ENCODE measurements at places on chromosomes 3 and 15.

DNA sequence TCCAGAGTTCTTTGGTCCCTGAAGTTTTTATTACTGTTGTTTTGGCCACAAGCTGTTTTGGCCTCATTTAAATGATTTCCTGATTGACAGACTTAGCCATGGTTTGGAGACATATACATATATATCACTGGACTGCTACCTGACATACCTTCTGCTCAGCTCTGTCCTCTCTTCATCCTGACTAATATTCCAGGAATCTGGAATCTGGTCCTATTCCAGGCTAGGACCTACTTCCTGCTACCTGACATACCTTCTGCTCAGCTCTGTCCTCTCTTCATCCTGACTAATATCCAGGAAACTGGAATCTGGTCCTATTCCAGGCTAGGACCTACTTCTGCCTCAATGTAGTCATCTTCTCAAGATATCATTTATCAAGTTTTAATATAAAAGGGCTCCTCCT is 724.4 kb upstream of the ROBO1 start:
- DNase-seq = no peak

DNA sequence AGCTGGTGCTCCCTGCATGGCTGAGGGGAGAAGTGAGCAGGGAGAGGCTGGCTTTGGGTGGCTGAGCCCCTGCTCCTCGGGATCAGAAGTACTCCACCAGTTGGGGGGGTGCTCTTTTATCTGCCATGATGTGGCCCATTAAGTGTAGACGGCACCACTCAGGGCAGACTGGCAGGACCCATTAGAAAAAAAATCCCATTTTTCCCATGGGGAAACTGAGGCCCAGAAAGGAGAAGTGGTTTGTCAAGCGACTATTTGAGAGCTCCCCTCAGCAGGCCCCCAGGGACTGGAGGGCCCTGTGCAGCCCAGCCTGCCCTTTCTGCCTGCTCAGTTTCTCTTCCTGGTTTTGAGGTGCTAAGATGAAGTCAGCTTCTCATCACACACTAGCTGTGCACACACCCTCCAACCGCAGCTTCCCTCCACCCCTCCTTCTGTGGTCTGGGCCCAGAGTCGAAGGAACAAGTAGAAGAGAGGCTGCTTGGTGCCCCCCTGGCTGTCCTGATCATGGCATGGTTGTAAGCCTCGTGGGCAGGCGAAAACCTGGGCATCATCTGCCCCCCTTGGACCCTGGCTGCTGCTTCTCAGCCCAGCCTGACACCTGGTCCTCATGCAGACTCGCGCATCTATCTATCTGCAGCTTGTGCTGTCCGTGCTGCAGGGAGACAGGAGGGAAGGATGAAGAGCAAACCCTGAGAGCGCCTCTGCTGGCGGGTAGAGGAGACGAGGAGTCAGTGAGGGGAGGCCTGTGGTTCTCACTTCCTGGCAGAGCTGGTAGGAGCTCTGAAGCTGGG is 5.6 kb downstream of the CSK start:
- DNase-seq = peak; percentile 96

DNA sequence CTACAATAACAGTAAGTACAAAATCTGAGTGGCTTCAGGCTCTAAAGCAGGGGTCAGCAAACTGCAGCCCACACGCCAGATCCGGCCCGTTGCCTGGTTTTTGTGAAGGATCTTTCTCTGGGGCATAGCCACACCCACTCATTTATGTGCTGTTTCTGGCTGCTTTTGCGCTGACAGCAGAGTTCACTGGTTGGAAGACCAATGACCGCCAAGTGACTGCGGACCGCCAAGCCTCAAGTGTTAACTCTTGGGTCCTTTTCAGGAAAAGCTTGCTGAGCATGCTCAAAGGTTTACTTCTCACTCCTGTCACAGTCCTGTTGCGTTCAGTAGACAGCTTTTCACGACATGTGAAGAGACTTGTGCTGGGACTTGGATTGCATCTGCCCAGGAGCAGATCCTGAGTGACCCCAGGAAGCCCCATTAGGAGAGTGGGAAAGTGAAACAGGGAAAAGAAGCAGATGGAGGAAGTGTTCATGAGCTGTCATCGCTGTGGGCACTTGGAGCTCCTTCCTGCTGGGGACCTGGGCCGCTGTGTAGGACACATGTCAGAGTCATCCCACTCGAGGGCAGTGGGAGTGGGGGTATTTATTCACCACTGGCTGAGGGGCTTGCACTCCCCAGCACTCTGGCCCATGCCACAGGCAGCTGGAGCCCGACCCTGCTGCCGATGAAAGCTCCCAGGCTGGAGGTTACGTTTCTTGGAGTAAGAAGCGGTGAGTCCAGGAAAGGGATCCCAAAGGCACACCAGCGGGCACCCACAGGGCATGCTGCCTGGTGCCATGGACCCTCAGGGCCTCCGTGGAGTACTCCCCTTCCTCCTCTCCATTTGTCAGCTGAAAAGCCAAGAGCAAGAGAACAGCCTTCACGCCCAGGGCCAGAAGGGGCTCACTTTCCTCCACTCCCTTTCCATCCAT is 249.1 kb downstream of the PLCL2 start:
- DNase-seq = no peak

GRCh38 chr15:44023176-44023575 is 171.9 kb downstream of the FRMD5 start:
- DNase-seq = no peak

All from activated CD4-positive, alpha-beta T cell treated with anti-CD3 and anti-CD28 coated beads, Interleukin-10, Interleukin-2, amounts not matched to agents 100 ng/mL and 50 ng/mL, durations not matched to agents 16 hours and 8 hours (primary cell).